Skeletal muscle cell (primary cell): ENCODE measurements at places on chromosomes 1 and 21.
A peak's percentile ranks its signal among the peaks of the same experiment; 100 is the strongest.

- DNase-seq: no peak
Observed at GRCh38 chr1:11615090-11615489, 39.1 kb downstream of the FBXO2 start.

GRCh38 chr1:177585302-177586220 is 384.3 kb downstream of the SEC16B start:
- DNase-seq: no peak

- peak; percentile 49 for DNase-seq
Observed at GRCh38 chr1:75672528-75673393, 51.7 kb upstream of the ACADM start.

- DNase-seq: no peak
Observed at GRCh38 chr21:33865996-33866575, 49.5 kb downstream of the ATP5PO start.

DNA sequence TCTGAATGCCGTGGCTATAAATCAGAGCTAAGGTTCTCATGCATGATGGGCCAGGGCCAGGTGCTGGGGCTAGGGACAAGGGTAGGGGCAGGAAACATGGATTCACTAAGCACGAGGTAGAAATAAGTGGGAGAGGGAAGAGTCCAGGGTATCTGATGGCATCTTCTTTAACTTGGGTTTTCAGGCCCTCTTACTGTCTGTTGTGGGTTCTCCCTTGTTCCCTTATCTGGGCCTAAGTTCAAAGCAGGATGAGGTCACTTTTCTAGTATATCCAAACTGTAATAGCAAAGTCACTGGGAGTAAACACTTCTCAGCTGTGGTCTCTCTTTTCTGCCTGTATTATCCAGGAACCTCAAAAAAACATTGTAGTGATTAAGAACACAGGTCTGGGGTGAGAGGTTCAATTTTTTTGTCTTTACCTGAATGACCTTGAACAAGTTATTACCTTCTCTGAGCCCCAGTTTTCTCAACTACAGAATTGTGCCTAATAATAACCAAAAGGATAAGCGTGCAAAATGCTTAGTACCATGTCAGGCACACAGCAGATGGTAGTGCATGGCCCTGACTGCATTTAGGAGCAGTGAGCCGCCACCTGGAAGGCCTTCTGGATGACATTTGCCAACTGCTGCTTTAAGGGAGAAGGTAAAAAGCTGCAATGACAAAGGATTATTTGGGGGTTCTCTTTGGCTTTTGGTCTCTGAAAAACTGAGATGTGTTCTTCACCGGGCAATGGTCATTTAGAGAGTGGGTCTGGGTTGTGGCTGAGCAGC is 53.6 kb upstream of the A3GALT2 start:
- DNase-seq: no peak

GRCh38 chr1:76543495-76543894 is 323.8 kb upstream of the ST6GALNAC5 start:
- no peak for DNase-seq

DNA sequence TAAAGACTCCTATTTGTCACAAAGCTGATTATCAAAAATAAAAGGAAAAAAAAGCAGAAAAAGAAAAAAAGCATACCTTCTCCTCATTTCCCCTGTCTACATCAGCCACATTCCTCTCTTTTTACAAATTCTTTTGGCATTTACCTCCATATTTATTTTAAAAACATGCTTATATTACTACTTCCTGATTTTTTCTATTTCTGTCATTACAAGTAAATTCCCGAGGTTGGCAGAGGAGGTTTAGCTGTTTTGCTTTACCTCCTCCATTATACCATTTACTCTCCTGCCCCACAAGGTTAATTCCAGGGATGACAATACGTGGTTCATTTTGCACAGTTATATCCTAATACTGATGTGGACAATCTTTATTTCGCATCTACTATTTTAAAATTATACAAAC is 26.3 kb upstream of the CD34 start:
- DNase-seq: no peak

DNA sequence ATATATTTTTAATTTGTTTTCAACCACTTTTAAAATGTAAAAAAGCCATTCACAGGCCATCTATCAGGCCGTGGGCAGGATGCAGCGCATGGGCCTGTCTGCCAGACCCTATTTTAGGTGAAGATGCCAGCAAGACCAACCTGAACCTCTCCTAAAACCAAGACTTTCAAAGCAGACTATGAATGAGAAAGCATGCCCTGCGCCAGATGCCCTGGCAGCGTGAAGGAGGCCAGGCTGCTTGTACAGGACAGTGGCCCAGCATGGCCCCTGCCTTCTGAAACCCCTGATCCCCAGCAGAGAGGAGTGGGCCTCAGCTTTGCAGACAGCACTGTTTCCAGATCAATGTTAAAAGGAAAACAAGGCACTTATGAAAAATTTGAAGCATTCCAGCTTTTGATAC is 31.6 kb downstream of the WDR4 start:
- no peak for DNase-seq

- DNase-seq: no peak
Observed at GRCh38 chr1:26953374-26953773, 6.9 kb downstream of the KDF1 start.

DNA sequence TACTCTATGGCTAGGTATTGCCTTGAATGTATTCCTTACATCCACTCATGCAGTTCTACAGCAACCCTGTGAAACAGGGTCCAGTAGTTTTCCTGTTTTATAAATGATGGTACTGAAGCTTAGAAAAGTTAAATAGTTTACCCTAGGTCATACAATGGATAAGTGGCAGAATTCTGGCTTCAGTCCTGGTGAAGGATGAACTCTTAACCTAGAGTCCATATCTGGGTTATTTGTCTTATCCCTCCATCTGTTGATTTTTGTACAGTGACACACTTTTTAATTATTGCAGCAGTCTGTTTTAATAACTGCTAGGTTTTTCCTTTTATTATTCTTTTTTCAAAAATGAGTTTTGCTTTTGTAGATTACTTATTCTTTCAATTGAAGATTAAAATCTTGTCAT is 263.9 kb downstream of the DNM3 start:
- no peak for DNase-seq
